ENCODE measurements at places on chromosomes 1 and 21. TPM values are rescaled to one million over a fixed set of nuclear protein-coding genes. Genes with fewer than 3 reads are reported as not detected.

The LAMC2 gene
- 21.1 TPM for total RNA-seq

The SEMA6C gene
- 1.9 TPM for total RNA-seq

The TOE1 gene
- total RNA-seq: 13.2 TPM

The CD5L gene
- not detected for total RNA-seq

The VSIG8 gene
- total RNA-seq: not detected

The EPHA2 gene
- 150 TPM for total RNA-seq

The HES5 gene
- total RNA-seq: not detected

The ATP1A4 gene
- total RNA-seq: not detected

The DIO1 gene
- total RNA-seq: not detected

The INAVA gene
- total RNA-seq: 43.6 TPM

The GPR3 gene
- 2.0 TPM for total RNA-seq

The LY9 gene
- total RNA-seq: 0.22 TPM

The DFFA gene
- 23.9 TPM for total RNA-seq

The VHLL gene
- total RNA-seq: not detected

The FAM177B gene
- total RNA-seq: not detected

The FYB2 gene
- total RNA-seq: not detected

The TRNP1 gene
- total RNA-seq: 182 TPM

The MFSD2A gene
- total RNA-seq: 4.5 TPM

The ACTL8 gene
- total RNA-seq: 1.4 TPM

The DISP3 gene
- total RNA-seq: 0.20 TPM

The SLC35F3 gene
- 5.4 TPM for total RNA-seq

The TTC39A gene
- 1.7 TPM for total RNA-seq

The PLEKHA6 gene
- total RNA-seq: 37.8 TPM

The ACOT11 gene
- total RNA-seq: 2.4 TPM

The CENPF gene
- total RNA-seq: 80.0 TPM

The LCA5L gene
- total RNA-seq: 1.2 TPM

The ISG20L2 gene
- total RNA-seq: 35.0 TPM

The BEND5 gene
- total RNA-seq: not detected

The TBX15 gene
- total RNA-seq: not detected

The DIRAS3 gene
- 1.0 TPM for total RNA-seq

Data from A549 treated with GW870086 at 1 μM for 4 hours (cell line).